ENCODE measurements at places on chromosomes 16 and 17. TPM values are rescaled to one million over a fixed set of nuclear protein-coding genes. Genes with fewer than 3 reads are reported as not detected.
A peak's percentile ranks its signal among the peaks of the same experiment; 100 is the strongest.

DNA sequence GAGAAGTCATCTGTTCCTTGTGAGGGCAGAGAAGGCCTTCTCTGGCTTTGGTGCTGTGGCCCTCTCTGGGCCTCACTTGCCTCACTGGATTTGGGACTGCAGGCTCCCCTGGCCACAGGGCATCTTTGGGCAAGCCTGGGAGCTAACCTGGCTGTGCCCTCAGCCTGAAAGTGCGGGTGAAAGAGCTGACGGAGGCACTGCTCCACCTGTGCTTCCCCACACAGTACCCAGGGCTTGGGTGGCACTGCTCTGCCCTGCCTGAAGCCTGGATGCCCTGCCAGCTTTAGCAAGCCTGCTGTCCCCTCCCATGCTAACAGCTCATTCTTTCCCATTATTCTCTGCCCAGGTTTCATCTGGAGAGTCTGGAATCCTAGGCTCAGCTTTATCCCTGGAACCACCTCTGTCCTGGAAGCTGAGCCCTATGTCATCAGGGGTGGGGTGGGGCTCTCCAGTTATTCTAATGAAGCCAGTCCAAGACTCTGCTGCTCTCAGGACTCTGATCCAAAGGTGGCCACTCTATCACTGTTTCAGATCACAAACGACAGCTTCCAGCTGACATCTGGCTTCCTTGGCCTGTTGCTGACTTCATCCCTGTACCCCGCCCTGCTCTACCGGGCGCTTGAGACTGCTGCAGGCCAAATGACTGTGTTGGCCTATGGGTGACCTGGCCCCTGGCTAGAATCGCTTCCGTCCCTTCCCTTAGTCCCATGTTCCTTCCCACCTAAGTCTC is 29.3 kb downstream of the HIC1 start:
- DNase-seq = no peak

- DNase-seq = peak; percentile 88
Measured at GRCh38 chr17:34133350-34133749, 121.7 kb upstream of the CCL2 start.

DNA sequence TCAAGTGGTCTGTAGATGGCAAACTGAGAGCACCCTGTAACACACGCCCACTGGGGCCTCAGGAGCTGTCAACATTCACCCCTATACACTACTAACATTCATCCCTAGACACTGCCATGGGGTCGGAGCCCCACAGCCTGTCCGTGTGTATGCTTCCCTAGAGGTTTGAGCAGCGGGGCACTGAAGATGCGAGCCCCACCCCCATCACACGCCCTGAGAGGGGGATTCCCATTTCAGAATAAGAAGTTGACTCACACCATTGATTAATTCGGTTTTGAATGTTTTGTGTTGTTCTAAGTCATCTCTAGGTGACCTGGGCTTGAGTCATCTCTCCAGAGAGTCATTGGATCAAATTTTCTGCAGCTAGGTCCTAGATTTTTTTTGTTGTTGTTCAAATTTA is 37.3 kb upstream of the MMD start:
- no peak for DNase-seq

DNA sequence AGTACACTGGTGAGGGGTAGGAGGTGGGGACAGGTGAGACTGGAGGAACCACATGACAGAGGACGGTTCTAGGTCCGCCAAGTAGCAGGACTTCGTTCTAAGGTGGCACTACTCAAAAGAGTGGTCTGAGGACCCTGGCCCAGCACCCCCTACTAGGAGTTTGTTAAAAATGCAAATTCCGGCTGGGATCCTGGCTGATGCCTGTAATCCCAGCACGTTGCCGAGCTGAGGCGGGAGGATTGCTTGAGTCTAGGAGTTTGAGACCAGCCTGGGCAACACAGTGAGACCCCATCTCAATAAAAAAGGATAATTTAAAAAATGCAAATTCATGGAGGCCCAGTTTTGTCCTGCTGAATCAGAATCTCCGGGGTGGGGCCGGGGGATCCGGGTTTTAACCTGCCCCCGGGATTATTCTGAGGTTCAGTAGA is 59.1 kb downstream of the WSB1 start:
- DNase-seq = no peak

DNA sequence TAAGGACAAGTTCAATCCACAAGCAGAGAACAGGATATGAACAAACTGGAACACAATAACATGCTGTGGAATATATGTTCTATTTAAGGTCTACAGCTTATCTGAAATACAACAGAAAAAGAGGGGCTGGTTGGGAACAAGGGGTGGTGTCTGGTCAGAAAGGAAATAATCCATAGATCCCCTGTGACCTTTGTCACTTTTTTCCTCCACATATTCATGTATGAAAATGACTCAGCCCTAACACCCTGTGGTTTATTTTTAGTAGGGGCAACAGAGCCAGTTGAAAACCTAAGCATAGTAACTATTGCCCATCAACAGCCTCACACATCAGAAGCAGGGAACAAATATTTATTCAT is 12.3 kb upstream of the SPAG9 start:
- DNase-seq = no peak

DNA sequence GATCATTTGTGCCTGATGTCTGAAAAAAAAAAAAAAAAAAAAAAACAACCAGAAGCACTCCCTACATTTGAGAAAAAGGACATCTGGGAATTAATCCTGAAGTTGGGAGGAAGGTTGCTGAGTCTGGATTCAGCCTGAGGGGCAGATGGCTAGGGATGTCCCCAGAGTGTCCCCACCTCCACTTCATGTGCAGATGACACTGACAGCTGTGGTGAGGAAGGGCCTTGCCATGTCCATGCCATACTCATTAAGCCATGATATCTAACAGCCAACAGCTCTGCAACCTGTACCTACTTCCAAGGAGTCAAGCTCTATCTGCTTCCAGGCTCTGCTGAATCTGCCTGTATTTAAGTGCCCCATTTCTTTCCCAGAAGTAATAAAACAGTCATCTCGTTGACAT is 356.0 kb downstream of the CA10 start:
- no peak for DNase-seq

DNA sequence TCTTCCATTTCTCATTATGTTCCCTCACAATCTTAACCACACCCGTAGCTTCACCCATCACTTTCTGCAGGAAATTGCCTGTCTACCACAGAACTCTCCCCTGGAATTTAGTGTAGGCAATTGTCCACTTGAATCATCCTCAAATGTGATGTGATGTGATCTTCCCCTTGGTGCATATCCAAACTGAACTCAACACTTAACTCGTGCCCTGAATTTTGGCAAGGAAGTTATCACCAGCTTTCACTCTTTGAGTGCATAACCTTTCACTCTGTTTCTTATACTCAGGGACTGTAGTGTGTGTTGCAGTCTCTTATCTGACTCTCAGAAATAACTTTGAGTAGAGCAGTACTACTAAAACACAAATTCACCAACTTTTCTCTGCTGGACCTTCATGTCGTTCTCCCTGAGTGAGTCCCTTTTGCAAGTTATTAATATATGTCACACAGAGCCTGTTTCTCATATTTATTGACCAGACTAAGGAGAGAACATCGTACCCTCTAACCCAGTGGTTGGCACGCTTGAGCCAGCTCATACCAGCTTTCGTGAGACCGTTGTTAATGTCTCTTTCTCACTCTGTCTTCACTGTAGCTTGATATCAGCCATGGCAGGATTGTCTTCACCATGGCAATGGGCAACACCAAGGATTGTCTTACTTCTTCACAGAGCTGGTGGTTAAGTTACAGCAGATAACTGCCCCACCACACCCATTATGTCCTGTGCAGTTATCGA is 558.9 kb upstream of the HSBP1 start:
- no peak for DNase-seq

DNA sequence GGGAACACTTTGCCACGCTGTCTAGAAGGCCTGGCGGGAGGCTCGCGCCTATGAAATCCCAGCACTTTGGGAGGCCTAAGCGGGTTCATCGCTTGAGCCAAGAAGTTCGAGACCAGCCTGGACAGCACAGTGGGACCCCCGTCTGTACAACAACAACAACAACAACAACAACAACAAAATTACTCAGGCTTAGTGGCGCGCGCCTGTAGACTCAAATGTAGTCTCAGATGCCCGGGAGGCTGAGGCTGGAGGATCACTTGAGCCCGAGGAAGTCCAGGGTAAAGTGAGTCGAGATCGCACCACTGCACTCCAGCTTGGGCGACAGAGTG is 297 bp upstream of the SLFN13 start:
- DNase-seq = no peak

GRCh38 chr16:27641260-27641659 is 91.3 kb downstream of the KATNIP start:
- no peak for DNase-seq

- DNase-seq = no peak
Measured at GRCh38 chr16:85192238-85193114, 80.2 kb upstream of the CIBAR2 start.

- no peak for DNase-seq
Measured at GRCh38 chr16:50369133-50369804, 481 bp upstream of the BRD7 start.

DNA sequence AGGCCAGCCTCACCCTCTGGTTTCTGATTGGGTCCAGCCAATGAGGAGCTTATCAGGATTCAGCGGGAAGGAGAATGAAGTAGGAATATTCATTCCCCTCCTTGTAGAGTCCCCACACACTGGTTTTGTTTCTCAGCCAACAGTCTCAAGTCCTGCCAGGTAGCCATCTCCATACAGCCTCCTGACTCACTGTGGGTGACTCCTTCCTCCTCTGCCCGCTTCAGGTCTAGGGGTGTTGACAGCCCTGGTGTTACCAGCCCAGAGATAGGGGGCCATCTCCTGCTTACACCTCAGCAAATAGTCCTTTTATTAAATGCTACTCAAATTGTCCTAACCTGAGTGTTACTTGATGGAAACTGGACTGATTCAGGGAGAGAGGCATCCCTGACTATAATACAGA is 4.0 kb upstream of the MFAP4 start:
- no peak for DNase-seq

DNA sequence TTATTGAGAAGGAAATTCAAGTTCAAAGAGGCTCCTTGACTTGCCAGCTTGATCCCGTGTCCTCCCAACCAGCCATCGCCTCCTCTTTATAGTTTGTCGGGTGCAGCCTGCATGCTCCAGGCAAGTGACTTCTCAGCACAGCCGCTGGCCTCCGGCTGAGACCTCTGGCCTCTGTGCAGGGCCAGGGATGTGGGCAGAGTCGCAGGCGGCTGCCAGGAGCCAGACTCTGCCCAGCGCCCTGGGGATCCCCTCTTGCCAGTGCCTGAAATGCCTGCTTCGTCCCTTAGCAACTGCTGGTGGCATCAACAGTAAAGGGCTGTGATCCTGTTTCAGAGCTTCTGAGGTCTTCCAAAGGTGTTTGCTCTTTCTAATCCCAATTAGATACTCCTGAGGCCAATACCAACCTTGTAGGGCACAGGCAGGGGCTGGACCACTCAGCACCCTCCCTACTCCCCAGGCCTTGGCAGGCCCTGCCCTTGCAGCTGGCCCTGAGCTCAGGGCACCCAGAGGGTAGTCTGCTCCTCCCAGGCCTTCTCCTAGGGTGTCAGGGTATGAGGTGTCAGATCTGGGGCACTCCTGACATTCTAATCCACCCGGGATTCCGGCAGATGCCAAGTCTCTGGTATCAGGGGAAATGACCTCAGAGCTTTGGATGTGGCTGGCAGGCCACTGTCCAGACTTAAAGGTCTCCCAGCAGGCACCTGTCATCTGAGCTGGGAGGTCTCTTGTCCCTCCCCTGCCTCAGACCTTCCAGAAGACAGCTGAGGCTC is 68.0 kb upstream of the SIAH1 start:
- peak; percentile 87 for DNase-seq

- no peak for DNase-seq
Measured at GRCh38 chr17:72387487-72387886, 266.7 kb downstream of the SOX9 start.

- no peak for DNase-seq
Measured at GRCh38 chr17:33776304-33776703, 478.8 kb upstream of the CCL2 start.

- no peak for DNase-seq
Measured at GRCh38 chr16:8907096-8907495, 24.9 kb downstream of the LITAFD start.

GRCh38 chr17:35668802-35669201 is 62.6 kb upstream of the RASL10B start:
- no peak for DNase-seq

- DNase-seq = no peak
Measured at GRCh38 chr17:68694791-68695485, 93.8 kb upstream of the FAM20A start.

GRCh38 chr16:68257251-68257905 is 6.9 kb upstream of the SLC7A6 start:
- no peak for DNase-seq

DNA sequence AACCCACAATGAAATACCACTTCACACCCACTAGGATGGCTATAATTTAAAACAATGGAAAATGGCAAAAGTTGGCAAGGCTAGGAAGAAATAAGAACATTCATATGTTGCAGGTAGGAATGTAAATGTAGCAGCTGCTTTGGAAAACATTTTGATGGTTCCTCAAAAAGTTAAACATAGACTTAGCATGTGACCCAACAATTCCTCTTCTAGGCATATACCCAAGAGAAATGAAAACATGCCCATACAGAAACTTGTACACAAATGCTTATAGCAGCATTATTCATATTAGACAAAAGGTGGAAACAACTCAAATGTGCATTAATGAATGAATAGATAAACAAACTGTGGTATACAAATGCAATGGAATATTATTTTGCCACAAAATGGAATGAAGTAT is 36.1 kb downstream of the MEOX1 start:
- no peak for DNase-seq

The ZNF207 gene
- total RNA-seq = 92.1 TPM

The CHST4 gene
- 0.63 TPM for total RNA-seq

The ABCA3 gene
- 10.4 TPM for total RNA-seq

The KRT27 gene
- total RNA-seq = not detected

The SMTNL2 gene
- total RNA-seq = 3.0 TPM

The MEIOB gene
- not detected for total RNA-seq

The DUXB gene
- total RNA-seq = not detected

The TNFRSF13B gene
- not detected for total RNA-seq

The CCDC47 gene
- 47.3 TPM for total RNA-seq

The CCDC78 gene
- 0.42 TPM for total RNA-seq

The EFCAB13 gene
- 8.8 TPM for total RNA-seq

The IL32 gene
- 40.8 TPM for total RNA-seq

The OXLD1 gene
- 33.2 TPM for total RNA-seq

The ERN2 gene
- not detected for total RNA-seq

The ASPA gene
- total RNA-seq = 1.7 TPM

The MMP2 gene
- 226 TPM for total RNA-seq
